CD4-positive, alpha-beta memory T cell (primary cell): ENCODE measurements at places on chromosomes 1 and 21.

- DNase-seq: no peak
Observed at GRCh38 chr1:23169727-23170335, 1.2 kb upstream of the LUZP1 start.

GRCh38 chr1:10271869-10272268 lies 61.5 kb downstream of the KIF1B start:
- DNase-seq: no peak

DNA sequence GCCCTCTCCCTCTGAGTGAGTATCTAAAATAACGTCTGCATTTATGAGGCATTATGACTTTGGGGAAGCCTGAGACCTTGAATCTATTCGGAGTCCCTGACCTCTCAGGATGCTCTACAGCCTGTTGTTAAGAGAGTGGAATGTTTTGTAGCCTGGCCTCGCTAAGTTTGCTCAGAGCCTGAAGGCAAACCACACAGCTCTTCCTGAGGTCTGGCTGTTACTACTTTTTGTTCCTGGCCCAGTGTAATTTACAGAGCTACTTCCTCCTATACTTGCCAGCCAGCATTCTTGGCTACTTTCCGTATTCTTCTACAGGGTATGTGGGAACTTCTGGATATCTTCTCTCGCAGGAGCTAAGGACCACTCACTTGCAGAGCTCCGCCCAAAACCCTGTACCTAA lies 3.6 kb upstream of the ZMYM4 start:
- no peak for DNase-seq

GRCh38 chr1:204618148-204618760 lies 67.3 kb downstream of the LRRN2 start:
- no peak for DNase-seq

DNA sequence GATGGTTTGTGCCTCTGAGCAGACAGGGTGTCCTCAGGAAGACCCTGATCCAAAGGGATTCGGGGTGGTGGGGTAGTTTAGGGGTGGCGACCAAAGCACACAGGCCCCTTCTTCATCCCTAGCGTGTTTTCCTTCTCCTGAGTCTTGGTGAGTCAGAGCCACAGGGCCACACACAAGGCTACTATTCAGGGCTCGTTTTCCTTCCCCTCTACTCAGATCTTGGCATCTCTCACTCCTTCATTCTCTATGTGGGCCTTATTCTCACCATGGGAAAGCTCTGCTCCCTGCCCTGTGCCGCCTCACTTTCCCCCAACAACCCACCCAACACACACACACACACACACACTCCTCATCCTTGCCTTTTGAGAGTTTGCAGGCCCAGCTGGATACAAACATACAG lies 43.6 kb upstream of the WNT2B start:
- no peak for DNase-seq

GRCh38 chr1:14915356-14916054 lies 238.0 kb upstream of the TMEM51 start:
- DNase-seq: peak; percentile 3

- DNase-seq: no peak
Observed at GRCh38 chr1:21233490-21233889, 56.8 kb downstream of the ECE1 start.

GRCh38 chr1:168893359-168893801 lies 164.4 kb upstream of the DPT start:
- no peak for DNase-seq

GRCh38 chr1:54795841-54796468 lies 5.2 kb downstream of the TTC22 start:
- DNase-seq: no peak

DNA sequence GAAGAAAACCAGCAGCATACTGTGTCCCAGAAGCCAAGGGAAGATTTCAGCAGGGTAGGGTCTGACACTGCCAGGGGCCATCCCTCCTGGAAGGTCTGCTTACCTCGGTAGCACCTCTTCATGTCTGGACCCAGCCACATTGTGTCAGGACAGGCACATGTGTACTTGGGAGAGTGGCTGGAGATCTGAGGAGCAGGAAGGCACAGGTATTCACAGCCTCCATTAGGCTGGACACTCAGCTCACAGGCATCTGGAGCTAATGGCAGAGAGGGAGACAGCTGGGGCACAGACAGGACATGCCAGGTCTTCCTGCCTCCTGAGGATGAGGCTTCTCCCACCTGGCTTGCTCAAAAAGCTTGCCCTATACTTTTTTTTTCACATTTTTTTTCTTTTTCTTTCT lies 19.9 kb upstream of the MAGOH start:
- DNase-seq: no peak

DNA sequence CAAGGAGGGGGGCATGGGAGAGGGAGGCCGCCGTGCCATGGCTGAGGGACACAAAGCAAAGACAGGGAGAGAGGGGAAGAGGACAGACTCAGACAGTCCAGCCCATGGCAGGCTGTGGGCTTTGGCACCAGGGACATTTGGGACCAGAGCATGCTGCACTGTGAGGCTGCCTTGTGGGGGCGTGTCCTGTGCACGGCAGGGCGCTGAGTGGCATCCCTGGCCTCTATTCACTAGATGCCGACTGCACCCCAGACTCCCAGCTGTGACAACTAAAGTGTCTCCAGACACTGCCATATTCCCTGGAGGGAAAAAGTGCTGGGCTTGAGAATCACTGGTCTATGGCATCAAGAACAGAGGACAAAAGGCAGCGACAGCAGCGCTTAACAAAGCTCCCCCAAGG lies 18.6 kb upstream of the PRDM15 start:
- DNase-seq: no peak

- DNase-seq: no peak
Observed at GRCh38 chr1:216020743-216021345, 402.4 kb downstream of the USH2A start.

DNA sequence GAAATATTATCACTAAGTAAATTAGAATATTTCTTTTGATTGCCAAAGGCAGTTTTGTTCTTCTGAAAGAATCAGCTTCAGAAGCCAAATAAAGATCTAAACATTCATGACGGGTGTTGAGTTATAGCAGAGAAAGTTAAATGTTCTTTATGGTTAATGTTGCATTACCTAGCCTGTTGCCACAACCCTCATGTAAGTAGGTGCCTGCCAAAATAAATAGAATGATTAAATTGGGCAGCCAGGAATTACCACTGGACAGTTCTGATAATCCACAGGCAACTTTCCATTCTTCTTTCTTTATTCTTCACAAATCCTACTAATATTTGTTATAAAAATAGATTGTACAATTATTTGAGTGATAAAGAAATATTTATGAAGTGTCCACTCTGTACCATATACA lies 217.9 kb upstream of the NRIP1 start:
- DNase-seq: no peak

DNA sequence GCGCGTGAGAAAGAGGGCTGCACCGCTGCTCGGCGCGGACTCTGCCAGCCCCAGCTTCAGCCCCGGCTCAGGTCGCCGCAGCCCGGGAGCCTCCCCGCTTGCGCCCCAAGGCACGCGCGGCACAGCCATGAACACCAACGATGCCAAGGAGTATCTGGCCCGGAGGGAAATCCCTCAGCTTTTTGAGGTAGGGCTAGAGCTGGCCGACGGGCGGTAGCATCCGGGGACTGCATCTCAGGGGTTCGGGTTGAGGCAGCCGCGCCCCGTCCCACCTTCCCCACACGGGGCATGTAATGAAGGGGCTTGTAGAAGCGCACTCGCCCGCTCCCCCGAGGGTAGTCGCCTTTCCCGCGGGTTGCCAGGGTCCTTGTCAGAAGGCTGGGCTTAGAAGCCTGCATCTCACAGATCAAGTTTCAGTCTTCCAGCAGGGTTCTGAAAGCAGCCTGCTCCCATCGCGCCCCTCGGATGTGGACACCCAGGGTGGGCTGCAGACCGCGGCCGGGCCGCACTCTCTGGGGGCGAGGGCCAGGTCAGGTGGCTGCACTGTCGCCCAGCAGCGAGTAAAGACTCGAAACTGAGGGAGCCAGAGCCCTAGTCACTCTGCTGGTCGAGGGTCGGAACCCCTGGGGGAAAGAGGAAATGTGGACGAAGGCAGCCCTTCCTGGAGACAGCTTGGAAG lies 507 bp downstream of the AK5 start:
- peak; percentile 45 for DNase-seq

DNA sequence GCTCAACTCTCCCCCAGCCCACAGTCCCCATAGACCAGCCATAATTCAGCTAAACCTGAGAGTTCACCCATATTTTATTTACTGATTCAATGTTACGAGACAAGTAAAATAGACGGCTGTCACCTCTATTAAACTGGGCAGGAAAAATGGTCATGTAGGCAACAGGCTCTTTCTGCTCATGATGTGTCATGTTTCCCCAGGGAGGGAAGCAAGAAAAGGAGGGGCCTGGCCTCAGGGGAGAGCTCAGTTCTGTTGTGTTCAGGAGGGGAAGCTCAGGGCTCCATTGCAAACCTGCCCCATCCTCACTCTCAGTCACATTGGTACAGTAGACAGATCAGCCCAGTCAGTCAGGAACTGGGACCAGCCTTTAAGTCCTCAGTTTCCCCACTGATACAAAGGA lies 12.8 kb downstream of the GRIK3 start:
- DNase-seq: no peak

DNA sequence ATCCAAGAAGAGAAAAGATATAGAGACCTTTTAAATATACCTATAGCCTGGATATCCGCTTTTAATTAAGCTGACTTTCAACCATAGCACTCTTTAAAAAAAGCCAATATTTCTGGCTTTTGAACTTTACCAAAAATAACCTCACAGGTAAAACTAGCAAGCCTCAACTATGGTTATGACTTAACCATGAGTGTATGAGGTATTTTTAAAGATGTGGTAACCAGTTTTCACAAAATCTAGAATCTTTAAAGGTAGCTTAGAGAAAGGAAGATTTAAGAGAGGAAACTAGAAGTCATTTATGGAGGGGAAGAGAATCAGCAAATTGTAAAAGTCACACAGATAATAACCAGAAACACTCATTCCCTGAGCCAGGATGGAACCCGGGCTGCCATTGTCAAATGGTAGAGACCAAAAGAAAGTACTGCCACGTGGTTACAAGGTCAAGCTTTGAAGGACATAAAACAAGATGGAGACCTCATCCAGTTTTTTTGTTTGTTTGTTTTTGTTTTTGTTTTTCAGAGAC lies 288.4 kb upstream of the RGS18 start:
- DNase-seq: no peak

- DNase-seq: no peak
Observed at GRCh38 chr1:27418326-27419185, 26.1 kb downstream of the GPR3 start.

DNA sequence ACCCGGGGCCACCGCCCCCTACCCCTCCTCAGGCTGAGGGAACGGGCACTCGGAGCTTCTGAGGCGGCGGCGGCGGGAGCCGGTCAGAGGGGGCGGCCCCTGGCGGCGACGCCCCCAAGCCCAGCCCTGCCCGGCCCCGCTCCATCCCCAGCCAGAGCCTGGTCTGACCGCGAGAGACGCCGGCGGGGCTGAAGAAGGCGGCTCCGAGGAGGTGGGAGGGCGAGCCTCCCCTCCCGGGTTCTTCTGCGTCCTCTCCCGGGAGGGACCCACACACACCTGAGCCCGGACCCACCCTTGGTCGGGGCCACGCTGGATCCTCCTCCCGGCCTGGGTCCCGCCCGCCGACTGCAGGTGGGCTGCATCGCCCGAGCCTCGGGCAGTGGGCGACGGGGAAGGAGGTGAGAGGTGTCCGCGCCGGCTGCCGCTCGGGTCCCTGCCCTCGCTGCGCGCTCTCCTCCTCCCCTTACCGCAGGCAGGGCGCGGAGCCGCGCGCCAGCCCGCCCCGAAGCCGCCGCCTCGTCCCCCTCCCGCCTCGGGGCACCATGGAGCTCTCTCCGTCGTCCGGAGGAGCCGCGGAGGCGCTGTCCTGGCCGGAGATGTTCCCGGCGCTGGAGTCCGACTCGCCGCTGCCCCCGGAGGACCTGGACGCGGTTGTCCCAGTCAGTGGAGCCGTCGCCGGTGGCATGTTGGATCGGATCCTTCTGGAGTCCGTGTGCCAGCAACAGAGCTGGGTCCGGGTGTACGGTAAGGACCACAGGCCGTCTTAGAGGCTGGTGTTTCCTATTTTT lies at the start of gene RASAL2:
RASAL2 (plus strand) TSS at position 154 of the 788 bp plus-strand sequence; CDS start at position 543, 389 bp downstream.
- no peak for DNase-seq

- no peak for DNase-seq
Observed at GRCh38 chr21:14977814-14978213, 87.0 kb downstream of the NRIP1 start.

GRCh38 chr1:235673981-235674380 lies 24.4 kb upstream of the GNG4 start:
- DNase-seq: no peak

DNA sequence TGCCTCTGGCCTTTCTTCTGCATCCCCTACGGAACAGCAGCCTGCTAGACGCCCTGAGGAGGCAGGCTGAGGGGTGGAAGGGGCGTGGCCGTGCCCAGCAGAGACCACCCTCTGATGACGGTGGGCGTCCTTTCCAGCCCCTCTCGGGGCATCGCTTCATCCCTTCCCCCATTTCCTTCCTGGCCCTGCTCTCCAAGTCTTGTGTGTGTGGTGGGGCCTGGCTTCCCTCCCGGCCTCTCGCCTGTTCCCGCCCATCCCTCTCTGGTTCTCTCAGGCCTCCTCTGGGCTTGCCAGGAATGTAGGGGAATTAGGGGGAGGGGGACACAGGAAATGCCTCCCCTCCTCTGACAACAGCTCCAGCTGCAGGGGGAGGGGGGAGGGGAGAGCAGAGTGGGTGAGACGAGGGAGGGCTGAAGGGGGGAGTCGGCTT lies 51.1 kb downstream of the SKI start:
- no peak for DNase-seq
